Endothelial cell (in vitro differentiated cells): ENCODE measurements at places on chromosomes 2 and 18. TPM values are rescaled to one million over a fixed set of nuclear protein-coding genes. Genes with fewer than 3 reads are reported as not detected.

DNA sequence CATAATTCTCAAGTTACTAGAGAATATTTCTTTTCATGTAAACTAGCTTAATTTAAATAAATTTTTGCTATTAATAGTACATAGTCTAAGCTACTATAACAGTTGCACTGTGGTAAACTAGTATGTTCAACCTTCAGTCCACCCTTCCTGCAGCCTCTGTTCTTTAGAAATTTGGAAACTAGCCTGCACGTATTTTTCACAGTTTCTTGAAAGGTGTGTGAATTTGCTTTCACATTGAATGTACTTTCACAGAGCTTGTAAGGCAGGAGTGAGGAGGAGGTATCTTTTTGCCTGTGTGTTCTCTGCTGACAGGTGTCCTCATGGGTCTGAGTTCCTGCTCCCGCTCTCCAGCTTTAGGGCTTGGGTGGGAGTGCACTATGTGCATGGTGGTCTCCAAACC, 117.5 kb downstream of the ATP9B start:
- H3K4me1 ChIP-seq: peaks cover 25% of the 10 kb centered on the region
- H3K27me3 ChIP-seq: no peaks in the 10 kb centered on the region
- H3K27ac ChIP-seq: no peak overlapping the region
- DNase-seq: no peak
- no peak overlapping the region for H3K4me3 ChIP-seq
- H3K36me3 ChIP-seq: no peaks in the 10 kb centered on the region

DNA sequence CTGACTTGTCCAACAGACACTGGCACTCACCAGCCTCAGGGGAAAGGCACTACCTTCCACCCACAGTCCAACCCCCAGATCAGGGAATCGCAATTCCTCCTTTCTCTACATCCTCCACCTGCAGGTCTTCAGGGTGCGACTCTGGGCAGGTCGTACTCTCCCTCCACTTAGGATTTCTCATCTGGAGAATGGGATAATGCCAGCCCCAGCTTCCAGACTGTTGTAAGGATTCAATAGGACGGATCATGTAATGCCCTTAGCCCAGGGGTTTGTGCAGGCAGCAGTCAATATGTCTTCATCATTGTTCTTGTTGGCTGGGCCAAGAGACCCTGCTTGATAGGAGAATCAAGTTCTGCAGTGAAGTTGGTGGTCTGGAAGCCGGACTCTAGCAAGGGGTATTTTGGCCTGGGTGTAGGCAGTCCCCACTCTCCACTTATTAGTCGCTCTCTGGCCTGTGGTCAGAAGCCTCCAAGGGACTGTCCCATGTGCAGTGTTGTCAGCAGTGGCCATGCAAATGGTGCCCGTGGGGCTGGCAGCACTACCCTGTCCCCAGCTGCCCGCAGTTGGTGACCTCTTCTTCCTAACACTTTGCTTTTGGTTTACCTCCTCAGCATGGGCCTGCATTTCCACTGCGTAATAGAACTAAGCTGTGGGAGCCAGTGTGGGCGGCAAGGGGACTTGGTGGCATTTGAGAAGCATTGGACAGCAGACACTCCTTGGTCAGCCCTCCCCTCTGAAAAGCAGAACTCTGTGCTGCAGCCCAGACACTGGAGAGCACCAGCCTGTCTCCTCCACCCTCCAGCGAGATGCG, 172.4 kb upstream of the HS6ST1 start:
- H3K27me3 ChIP-seq: peaks cover 6% of the 10 kb centered on the region
- no peak overlapping the region for H3K27ac ChIP-seq
- no peaks in the 10 kb centered on the region for H3K36me3 ChIP-seq
- peaks cover 7% of the 10 kb centered on the region for H3K4me1 ChIP-seq
- no peak for DNase-seq

DNA sequence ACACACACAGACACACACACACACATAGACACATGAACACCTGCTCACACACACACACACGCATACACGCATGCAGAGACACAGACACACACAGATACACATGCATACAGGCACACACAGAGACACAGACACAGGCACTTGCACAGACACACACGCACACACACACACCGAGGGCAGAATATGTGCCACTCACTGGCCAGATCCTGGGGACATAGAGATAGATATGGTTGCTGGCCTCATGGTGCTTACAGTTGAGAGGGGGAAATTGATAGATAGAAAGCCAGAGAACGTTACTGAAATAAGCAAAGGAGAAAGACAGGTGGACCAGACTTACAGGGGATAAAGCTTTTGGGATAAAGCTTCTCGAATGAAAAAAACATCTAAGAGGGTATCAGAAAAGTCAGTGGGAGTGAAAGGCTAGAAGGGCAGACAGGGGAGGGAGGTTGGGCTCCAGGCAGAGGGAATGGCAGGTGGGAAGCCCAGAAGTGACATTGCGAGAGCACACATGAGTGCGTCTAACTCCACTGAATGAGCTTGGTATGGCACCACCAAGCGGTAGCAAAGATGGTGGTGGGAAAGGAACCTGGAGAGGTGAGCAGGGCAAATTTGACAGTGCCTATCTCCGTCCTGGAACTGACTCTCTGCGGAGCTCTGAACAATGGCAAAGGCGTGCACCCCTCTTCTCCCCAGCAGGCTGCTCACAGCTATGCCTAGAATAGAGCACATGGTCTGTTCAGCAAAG, 390.1 kb upstream of the TRIB2 start:
- no peaks in the 10 kb centered on the region for H3K4me1 ChIP-seq
- H3K27ac ChIP-seq: no peak overlapping the region
- H3K27me3 ChIP-seq: peaks cover 1% of the 10 kb centered on the region
- no peak for DNase-seq
- no peak overlapping the region for H3K4me3 ChIP-seq

SP5 gene
- 9.3 TPM for total RNA-seq

CYS1 gene
- total RNA-seq: 7.3 TPM

PROM2 gene
- 0.62 TPM for total RNA-seq

- no peak overlapping the region for H3K27ac ChIP-seq
- no peak overlapping the region for H3K4me3 ChIP-seq
- H3K4me1 ChIP-seq: peaks cover 6% of the 10 kb centered on the region
- DNase-seq: no peak
- H3K36me3 ChIP-seq: no peaks in the 10 kb centered on the region
Observed at GRCh38 chr2:75569546-75569945, 8.8 kb upstream of the EVA1A start.

- no peak overlapping the region for H3K27ac ChIP-seq
- H3K27me3 ChIP-seq: no peaks in the 10 kb centered on the region
- DNase-seq: no peak
- H3K4me3 ChIP-seq: no peak overlapping the region
- no peaks in the 10 kb centered on the region for H3K4me1 ChIP-seq
Observed at GRCh38 chr2:175823002-175823706, 178.9 kb downstream of the LNPK start.

KLHL14 gene
- 1.3 TPM for total RNA-seq

DNA sequence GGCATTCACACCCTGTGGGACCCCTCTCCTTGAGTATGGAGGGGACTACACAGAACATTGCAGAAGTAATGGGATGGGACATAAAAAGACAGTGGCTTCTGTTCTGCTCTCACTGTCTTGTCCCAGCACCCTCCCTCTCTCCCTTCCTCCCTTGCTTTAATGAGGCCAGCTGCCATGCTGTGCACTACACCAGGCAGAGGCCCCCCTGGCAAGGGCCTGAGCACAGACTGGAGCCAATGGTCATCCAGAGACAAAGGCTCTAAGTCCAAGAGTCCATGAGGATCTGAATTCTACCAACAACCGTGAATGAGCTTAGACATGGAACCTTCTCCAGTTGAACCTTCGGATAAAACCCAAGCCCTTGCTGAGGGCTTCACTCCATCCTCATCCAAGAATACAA, 263.0 kb downstream of the NDUFA10 start:
- H3K27ac ChIP-seq: no peak overlapping the region
- H3K4me3 ChIP-seq: no peak overlapping the region
- H3K4me1 ChIP-seq: no peaks in the 10 kb centered on the region
- DNase-seq: no peak
- peaks cover 16% of the 10 kb centered on the region for H3K27me3 ChIP-seq
